ENCODE measurements at places on chromosomes 12 and 14. TPM values are rescaled to one million over a fixed set of nuclear protein-coding genes. Genes with fewer than 3 reads are reported as not detected.

DNA sequence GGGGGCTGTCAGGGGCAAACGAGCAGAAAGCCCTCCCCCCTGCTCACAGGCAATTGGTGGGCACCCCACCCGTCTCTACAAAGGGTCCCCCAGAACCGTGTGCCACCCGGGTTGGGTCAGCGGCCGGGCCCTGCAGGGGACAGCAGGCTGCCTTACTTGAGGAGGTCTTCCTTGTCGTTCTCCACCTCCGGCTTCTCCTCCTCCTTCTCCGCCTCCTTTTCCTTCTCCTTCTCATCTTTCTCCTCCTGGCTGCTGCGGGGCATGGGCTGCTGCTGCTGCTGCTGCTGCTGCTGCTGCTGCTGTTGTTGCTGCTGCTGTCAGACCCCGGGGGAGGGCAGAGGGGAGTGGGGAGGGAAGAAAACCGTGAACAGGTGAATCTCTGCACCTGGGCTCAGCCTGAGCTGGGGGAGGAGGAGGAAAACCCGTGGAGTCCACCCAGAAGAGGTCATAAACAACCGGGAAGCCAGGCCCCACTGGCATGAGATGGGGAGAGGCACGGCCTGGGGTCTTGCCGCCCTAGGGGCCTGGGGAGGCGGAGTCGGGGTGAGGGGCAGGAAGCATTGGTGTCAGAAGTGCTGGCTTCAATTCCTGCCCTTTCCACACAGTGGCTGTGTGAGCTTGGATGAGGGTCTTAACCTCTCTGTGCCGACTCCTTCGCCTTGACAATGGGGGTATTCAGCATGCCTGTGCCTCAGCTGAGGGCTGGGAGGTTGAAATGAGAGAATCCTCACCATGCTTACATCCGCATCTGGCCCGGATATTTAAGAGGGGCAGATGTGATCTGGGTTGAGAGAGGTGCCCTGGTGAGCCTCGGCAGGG lies 107.6 kb downstream of the RFLNA start:
- no peak for DNase-seq

DNA sequence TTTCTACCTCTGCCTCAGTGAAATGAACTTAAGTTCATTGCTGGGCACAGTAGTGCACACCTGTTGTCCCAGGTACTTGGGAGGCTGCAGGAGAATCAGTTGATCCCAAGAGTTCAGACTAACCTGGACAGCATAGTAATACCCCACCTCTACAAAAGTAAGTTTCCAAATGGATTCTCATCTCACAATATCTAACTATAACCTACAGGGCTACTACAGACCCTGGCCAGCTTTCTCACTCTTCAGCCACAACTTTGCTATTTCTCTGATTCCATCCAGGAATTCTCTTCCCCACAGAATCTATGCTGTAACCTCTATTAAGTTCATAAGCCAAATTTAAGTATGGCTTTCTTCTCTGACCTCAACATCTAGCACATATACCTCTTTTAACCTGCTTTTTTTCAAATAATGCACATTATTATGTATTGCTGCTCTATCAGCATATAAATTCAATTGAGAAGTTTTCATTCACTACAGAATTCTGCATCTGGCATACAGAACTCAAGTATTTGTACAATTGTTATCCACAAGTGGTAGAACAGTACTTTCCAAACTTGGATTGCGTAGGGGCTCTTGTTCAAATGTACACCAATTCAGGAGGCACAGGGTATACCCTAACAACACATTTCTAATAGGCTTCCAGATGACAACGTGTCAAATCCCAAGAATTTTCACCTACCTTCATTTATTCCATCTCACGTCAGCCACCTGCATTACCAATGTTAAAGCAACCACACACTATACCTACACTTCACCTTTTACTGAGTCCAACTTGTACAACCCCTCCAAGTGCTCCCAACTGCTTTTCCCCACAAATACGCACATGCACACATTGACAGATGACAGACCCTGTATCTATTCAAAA lies 3.8 kb downstream of the RPS29 start:
- DNase-seq = no peak

DNA sequence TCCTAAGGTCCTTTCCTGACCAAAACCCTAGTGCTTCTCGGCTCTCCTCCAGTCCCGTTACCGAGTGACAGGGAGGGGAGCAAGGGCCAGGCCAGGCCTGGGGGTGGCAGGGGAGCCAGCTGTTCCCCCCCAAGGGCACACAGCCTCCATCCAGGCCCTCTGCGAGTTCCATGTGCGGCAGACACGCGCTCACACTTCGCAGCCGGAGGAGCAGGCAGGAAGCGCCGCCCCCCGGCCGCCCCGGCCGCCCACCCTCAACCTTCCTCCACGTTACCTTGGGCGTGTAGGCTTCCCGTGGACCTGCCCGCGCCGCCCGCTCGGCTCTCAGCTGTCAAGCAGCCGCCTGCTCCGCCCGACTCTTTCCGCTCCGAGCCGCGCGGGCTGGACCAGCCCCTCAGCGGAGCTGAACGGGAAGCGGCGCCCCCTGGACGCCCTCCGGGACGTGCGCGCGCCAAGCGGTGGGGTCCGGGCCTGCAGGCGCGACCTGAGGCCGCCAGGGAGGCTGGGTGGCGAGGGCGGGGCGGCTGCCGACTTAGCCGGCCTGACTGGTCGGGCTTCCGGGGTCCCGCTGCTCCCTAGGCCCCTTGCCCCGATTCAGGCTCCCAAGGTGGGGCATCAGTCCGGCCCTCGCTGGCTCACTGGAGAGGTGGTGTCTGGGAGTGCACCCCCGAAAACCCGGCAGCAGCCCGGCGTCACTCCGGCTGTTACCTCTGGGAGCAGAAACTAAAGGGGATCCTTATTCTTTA lies at the start of gene CRACR2A:
CRACR2A (minus strand) TSS at position 369 of the 746 bp plus-strand sequence. CDS start 56,110 bp downstream, outside the sequence.
- peak; percentile 72 for DNase-seq

- DNase-seq = no peak
These were observed 24.5 kb downstream of the SSH1 start for GRCh38 chr12:108832730-108833354.

- DNase-seq = no peak
These were observed 164.9 kb downstream of the ETV6 start for GRCh38 chr12:11814374-11814773.

GRCh38 chr12:56126732-56127239 lies 1.3 kb upstream of the ESYT1 start:
- DNase-seq = no peak

DNA sequence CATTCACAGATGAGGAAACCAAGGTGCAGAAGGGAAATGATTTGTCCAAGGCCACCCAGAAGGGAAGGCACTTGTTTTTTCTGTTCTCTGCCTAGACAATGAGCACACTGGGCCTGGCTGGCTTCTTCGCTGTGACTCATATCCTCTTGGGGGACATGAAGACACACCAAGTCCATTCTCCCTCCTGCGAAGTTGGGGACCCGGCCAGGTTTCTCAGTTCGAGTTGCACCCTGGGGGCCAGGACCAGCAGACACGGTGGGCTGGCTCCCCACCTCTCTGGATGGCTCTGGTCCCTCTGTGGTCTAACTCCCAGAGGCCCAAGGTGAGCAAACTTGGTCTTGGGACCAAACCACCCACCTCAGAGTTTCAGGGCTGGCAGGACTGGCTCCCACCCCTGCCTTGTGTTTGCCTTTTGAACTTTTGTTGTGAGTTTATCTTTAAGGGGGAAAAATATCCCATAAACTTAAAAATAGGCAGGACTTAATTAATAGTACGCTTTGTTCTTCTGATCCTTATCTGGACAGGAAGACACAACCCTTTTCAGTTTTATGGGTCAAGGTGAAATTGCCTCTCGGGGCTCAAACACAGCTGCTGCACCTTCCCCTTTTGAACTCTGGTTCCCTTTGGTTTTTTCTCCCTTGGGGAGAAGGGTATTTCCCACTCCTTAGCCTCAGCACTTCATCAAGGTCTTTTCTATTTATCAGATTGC lies 9.0 kb upstream of the MLEC start:
- DNase-seq = peak; percentile 39

DNA sequence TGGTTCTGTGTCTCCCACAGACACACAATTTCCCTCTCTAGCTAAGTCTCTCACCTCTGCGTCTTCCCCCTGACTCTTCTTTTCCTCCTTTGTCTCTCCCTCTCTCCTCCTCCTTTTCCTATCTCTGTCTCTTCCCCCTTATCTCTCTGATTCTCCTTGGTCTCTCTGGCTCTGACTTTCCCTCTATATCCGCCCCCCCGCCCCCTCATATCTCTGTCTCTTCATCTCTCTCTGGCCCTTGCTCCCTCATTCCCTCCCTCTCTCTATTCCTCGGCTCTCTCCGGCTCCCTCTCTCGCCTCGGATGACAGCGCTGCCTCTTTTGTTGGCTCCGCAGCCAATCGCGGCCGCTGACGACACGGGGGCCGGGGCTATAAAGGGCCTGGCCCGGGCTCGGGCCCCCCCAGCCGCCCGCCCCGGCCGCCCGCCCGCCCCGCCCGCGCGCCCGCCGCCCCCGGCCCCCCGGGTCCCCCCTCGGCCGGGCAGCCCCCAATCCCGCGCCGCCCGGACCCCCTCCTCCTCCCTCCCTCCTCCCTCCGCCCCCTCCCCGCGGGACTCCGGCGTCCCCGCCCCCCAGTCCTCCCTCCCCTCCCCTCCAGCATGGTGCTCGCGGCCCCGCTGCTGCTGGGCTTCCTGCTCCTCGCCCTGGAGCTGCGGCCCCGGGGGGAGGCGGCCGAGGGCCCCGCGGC lies at the start of gene GDF11:
GDF11 (plus strand) TSS at position 404 of the 687 bp plus-strand sequence; CDS start at position 599, 195 bp downstream.
- DNase-seq = peak; percentile 77

GRCh38 chr12:115079760-115080159 lies 395.8 kb upstream of the TBX3 start:
- no peak for DNase-seq

- no peak for DNase-seq
These were observed 230.4 kb downstream of the TRHDE start for GRCh38 chr12:72502546-72502945.

DNA sequence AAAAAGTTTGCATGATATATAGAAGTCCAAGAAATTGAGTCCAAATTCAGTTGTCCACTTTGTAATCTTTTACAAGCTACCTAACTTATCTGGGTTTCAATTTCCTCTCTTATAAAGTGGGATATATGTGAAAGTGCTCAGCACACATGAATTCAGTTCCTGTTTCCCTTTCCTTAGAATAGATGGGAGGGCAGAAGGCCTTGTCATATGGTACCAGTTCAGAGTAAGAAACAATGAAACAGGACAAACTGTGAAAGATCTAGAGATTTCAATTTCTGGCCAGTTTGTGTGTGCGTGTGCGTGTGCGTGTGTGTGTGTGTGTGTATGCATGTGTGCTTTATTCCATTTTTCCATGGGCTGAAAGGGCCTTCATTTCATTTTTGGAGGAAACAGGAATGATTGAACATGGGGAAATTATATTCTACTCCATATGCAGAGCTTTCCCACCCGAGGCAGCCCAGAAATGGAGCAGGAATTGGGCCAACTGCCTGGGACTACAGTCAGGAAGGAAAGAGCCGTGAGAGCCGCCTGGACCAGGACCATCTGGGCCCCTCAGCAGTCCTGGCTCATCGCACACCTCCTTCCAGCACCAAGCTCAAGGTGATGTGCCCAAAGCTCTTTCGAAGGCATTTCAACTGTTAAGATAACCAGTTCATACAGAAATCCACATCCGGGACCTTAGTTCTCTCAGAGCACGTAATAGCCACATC lies 183.2 kb downstream of the EPS8 start:
- no peak for DNase-seq

DNA sequence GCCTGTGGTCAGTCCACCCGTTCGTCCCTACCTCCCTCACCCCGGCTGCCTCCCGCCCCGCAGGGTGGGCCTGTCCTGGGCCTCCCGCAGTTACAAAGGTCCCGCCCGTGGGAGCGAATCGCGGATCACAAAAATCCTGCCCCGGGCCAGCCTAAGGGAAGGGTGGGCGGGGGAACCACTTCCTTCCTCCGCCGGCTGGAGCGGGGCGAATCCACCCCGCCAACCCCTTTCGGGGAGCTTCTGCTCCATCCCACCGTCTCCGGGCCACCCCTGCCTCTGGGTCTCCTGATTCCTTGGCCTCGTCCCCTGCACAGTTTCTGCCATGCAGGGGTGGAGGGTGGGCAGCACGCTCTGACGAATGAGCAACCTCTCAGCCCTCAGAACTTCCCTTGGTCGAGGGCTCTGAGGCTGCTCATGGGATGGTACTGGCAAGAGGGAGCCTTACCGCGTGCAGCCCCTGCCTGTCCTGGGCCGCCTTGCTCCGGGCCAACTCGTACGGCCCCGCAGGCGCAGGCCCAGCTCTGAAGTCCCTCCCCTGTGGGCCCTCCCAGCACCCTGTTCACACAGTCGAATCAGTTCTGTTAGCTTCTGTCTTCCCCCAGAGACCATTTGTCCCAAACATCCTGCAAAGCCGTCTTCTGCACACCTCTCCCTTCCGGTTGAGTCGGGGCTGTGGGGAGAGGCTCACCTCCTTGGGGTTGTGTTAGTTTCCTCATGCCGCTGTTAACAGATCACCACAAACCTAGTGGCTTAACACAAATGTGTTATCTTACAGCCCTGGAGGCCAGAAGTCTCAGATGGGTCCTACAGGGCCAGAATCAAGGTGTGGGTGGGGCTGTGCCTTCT lies 589 bp upstream of the HVCN1 start:
- peak; percentile 66 for DNase-seq

GRCh38 chr14:67963960-67964812 lies 144.6 kb downstream of the RAD51B start:
- DNase-seq = no peak

Gene RPS6KA5
- polyA plus RNA-seq = 0.94 TPM

Gene ASCL1
- polyA plus RNA-seq = not detected

Gene WNT5B
- polyA plus RNA-seq = 0.49 TPM

Gene SIX6
- 0.13 TPM for polyA plus RNA-seq

Gene APPL2
- 14.2 TPM for polyA plus RNA-seq

Gene BMP4
- polyA plus RNA-seq = 2.4 TPM

Gene AKAP6
- polyA plus RNA-seq = 9.1 TPM

Gene PDE3A
- 0.53 TPM for polyA plus RNA-seq

Gene NRIP2
- polyA plus RNA-seq = 1.0 TPM

Gene FAM90A1
- not detected for polyA plus RNA-seq

All from psoas muscle (tissue), 8 donors.